Skeletal muscle tissue (tissue), 5 donors: ENCODE measurements at places on chromosomes 7 and 10. TPM values are rescaled to one million over a fixed set of nuclear protein-coding genes. Genes with fewer than 3 reads are reported as not detected.

The TAS2R41 gene
- total RNA-seq: not detected

The TCAF1 gene
- total RNA-seq: 90.3 TPM

The KIF5B gene
- 52.2 TPM for total RNA-seq

The MCM10 gene
- total RNA-seq: 4.2 TPM

The KCNIP2 gene
- total RNA-seq: 2.1 TPM
